Astrocyte of the spinal cord (primary cell): ENCODE measurements at places on chromosomes 13 and 19.

GRCh38 chr13:67223742-67224141, 6.4 kb downstream of the PCDH9 start:
- no peak for DNase-seq

- DNase-seq: no peak
These were observed 156.1 kb downstream of the RGCC start for GRCh38 chr13:41613471-41613870.

- no peak for DNase-seq
These were observed 8.8 kb upstream of the GIPR start for GRCh38 chr19:45659096-45659729.

DNA sequence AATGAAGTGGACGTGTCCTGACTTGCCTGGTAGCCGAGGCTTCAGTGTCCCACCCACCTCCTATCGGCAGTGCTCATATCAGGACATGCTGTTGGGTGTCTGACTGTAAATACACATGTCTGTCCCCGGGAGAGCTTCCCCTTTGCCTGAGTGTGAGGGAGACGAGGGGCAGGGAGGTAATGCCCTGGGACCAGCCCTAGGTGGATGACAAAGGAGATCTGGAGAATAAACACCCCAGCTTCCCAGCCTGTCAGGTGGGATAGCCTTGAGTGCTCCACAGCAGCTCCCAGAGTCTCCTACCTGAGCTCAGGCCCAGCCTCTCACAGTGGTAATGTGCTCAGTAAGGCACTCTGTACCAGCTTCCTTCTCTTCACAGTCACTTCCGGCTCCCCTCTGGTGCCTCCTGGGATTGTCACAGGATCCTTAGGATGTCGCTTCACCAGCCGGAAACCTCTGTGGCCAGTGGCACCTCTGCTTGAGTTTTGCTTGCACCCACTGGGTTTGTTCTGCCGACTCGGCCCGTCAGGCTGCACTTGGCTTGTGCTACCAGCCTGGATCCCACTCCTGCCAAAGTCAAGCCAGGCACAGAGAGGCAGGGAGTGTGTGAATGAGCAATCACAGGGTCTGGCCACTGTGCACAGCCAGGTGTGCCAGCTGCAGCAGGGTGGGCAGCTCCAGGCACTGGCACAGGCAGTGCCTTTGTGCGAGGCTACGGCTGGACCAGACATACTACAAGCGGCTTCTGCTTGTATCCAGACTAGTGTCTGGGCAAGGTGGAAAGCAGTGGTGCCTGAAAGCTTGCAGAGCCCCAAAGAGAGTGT, 54.4 kb upstream of the RGCC start:
- no peak for DNase-seq

GRCh38 chr19:5978606-5979552, 939 bp upstream of the RANBP3 start:
- DNase-seq: no peak

GRCh38 chr19:29748996-29749849, 34.2 kb upstream of the C19orf12 start:
- no peak for DNase-seq

GRCh38 chr19:46945694-46946489, 73.7 kb upstream of the NPAS1 start:
- DNase-seq: no peak

GRCh38 chr13:100566543-100566942, 22.0 kb downstream of the GGACT start:
- no peak for DNase-seq

GRCh38 chr19:10230173-10230860, 814 bp downstream of the S1PR2 start:
- no peak for DNase-seq

DNA sequence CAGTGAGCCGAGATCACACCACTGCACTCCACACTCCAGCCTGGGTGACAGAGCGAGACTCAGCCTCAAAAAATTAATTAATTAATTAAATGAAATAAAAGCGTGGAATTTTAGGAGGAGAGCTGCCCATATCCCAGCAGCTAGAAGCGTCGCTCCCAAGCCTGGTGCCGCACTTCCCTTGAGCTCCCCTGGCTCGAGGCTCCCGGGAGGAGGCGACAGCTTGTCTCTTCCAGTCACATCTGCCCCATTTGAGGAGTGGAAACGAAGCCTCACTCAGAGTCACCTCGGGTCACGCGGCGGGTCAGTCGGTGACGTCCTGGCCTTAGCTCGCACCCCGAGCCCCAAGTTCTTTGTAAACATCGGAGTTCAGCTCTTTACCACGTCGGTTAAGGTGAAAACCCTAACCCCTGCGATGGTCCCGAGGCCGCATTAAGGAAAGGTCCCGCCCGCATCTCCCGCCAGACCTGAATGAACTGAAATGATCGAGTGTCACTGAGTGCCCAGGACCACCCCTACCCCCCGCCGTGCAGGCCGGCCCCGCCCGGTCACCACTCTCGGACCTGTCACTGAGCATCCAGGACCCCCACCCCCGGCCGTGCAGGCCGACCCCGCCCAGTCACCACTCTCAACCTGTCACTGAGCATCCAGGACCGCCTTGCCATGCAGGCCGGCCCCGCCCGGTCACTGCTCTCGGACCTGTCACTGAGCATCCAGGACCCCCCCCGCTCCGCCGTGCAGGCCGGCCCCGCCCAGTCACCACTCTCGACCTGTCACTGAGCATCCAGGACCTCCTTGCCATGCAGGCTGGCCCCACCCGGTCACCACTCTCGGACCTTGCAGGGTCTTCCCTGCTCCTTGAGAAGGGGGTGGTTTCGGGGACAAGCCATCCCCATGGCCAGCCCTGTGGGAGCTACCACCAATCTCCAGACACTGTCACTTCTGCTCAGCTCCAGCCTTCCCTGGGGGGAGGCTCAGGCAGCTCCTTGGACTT, 176.9 kb downstream of the KDM4B start:
- no peak for DNase-seq

GRCh38 chr19:41276231-41276630, 12.1 kb downstream of the HNRNPUL1 start:
- no peak for DNase-seq

DNA sequence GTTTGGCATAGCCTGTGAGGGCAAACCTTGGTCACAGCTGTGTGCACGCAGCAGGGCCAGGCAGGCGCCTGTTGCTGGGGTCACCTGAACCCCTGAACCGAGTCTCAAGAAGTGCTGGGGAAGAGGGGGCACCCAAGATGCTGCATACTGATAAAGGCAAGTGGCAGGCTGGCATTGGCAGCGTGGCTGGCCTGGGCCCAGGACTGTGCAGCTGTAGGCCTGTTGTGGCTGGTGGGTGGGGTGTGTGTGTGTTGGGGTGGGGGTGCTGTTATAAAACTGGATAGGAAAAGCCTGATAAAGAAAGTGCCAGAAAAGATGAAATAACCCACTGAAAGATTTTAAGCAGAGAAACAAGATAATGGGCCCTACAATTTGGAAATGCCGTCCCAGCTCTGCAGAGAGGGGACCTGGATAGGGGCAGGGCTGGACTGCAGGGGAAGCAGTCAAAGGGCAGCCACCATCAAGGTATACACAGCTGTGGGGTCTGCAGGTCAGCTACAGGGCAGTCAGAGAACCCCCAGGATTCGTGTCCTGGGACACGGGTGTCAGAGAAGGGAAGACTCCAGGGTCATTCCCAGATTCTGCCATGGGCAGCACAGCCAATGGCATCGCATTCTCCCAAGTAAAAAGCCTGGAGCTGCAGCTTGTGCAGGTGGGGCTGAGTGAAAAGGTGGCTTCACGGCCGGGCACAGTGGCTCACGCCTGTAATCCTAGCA, 33.2 kb downstream of the CILP2 start:
- no peak for DNase-seq
